Stimulated activated CD4-positive, alpha-beta T cell treated with anti-CD3 and anti-CD28 coated beads, Interleukin-1b, Interleukin-23, amount 100 ng/mL, for 24 hours (primary cell): ENCODE measurements at places on chromosomes 7 and 10.

DNA sequence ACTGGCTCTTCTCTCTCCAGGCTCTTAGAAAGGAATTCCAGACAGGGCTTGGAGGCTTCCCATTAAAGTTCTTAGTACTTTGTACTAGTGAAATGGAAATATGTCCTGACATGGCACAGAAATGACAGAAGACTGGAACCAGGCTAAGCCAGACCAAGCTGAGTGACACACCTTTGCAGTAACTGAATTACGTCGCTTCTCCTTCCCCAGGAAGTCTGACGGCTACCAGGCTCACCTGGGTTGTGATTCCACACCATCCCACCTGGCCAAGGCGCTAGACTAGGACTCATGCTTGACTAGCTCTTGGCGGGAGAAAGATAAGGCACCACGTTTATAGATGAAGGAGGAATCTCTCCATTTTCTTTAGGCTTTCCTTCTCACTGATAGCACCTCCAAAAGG is 50.7 kb upstream of the KCNIP2 start:
- no peak for DNase-seq

DNA sequence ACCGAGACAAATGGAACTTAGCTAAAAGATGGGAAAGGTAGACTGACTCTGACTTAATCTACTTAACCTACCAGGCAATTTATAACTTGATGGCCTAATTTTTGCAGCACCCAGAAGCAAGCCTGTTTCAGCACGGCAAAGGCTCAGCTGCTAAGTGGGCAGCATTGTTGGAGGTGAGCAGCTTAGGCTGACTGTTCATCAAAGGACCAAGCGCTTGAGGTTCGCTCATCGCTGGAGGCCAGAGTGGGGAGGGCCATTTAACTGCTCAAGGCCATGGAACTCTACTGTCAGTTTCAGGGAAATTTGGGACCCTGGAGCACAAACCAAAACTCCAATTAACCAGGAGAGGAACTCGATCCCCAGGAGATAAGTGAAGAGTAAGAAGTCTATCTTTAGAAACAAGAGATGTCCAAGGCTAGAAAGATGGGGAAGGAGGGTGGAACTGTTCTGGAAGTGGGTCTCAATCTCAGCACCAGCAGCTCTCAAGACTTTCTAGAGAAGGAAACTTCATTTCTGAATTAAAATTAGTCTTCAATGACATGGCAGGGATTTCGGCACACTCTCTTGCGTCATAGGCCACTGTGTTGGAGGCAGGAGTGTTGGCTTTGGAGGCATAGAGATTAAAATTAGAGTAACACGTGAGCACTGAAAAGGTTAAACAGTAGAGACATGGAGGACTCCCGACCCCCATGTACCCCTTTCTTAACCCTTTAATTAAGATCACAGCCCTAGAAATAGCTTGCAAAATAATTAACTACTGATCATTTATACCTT is 43.1 kb downstream of the EGFR start:
- no peak for DNase-seq

DNA sequence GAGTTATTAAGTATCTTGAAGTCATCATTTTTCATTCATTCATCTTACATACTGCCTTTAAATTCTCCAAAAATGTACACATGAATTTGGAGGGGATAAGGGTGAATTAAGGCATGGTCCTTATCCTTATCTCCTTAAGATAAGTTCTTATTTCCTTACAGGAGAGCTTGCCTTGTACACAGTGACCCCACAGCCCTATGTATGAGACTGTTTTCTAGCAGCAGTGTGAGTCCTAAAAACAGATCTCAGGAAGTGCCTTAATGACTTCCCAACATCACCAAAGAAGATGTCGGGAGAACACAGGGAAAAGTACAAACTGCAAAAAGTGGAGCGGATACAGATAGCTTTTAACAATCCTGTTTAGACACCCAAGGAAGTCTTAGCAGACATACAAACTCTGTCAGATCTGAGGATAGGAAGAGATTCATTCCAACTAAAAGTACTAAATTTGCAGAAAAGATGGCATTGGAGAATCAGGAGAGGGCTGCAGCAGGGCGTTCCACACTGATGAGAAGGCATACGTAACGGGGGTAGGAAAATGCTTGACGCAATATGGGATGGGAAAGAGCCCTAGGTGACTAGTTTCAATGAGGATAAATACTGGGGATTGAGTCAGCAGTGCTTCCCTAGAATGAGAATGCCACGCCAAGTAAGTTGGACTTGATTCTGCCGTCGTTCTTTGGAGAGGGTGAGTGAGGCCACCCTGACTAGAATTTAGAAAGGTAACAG is 570.2 kb downstream of the PARD3 start:
- DNase-seq, result no peak

GRCh38 chr10:32269343-32270100 is 77.4 kb downstream of the EPC1 start:
- no peak for DNase-seq

DNA sequence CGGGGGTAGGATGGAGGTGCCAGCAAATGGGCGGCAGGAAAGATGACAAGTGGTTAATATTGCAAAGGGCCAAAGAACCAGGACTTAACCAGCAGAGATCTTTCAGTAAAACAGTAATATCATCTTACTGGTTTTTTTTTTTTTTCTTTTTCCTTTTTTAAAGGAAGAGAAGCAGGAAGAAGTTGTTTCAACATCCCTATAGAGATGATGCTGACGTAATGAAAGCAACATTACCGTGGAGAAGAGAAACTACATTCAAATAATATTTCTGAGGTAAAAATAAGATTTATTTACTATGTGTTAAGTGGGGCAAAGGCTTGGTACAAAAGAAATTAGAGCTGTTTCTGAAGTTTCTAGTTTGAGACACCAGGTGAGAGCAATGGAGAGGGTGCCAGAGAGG is 11.0 kb downstream of the MINDY3 start:
- DNase-seq, result no peak

DNA sequence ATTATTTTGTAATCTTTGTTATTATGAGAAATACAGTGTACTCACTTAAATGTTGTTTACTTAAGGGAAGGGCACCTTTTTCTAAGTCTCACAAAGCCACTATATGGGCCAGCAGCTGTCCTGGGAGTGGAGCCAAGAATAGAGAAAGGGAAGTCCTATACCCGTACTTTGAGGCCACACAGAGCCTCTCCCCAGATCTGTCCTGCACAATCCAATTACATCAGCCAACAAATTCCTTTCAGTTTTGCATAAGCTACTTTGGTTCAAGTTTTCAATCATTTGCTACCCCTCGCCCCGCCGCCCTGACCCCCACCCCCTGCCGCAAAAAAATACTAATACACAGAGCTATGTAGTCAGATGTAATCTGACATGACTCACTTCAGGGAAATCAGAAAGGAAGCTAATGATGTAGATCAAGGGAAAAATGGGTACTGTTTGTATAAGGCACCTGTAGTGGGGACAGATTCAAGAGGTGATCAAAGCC is 297.4 kb upstream of the NEBL start:
- DNase-seq, result no peak

GRCh38 chr7:102874166-102874829 is 38.5 kb upstream of the LRRC17 start:
- no peak for DNase-seq

GRCh38 chr7:1052031-1052818 is 7.9 kb downstream of the GPR146 start:
- no peak for DNase-seq

DNA sequence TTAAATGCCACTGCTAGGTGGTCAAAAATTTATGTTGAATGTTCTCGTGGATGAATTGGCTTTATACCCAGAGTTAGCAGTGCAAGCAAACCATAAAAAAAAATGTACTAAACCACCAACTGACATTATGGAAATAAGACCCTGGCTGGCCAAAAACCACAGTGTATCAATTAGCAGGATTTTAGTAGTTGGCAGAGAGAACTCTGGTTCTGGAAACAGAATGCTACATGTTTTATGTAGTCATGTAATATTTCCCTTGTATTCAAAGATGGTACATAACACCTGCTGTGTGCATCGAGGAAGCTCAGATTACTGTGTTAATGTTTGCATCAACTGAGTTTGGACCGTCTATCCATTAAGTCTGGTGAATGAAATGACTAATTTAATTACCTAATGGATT is 618.5 kb downstream of the CCSER2 start:
- no peak for DNase-seq

- no peak for DNase-seq
These were observed 114.0 kb downstream of the WDFY4 start for GRCh38 chr10:48798481-48799254.

DNA sequence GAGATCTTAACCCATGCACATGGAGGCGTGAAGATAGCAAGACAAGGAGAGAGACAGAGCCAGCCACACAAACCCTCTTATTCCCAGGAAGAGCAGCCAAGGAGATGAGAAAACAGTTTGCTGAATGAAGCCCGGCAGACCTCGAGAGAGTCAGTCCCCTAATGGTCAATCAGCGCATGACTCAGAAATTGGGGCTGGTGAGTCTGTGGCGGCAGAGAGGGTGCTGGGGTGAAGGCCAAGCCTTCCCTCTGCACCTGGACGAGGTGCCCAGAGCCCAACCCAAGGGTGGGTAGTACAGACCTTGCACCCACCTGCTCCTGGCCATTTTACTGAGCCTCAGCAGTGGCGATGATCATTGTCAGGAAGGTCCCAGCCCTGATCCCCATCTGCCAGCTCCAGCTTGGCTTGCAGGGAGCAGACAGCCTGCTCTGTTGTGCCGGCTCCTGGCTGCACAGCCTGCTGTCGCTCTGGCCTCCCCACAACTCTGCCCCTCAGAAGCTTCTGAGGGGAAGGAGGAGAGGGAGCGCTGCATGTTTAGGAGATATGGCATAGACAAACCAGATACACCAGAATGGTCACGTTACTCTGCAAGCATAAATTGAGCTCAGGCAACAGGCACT is 256.6 kb downstream of the RPS24 start:
- DNase-seq, result no peak

DNA sequence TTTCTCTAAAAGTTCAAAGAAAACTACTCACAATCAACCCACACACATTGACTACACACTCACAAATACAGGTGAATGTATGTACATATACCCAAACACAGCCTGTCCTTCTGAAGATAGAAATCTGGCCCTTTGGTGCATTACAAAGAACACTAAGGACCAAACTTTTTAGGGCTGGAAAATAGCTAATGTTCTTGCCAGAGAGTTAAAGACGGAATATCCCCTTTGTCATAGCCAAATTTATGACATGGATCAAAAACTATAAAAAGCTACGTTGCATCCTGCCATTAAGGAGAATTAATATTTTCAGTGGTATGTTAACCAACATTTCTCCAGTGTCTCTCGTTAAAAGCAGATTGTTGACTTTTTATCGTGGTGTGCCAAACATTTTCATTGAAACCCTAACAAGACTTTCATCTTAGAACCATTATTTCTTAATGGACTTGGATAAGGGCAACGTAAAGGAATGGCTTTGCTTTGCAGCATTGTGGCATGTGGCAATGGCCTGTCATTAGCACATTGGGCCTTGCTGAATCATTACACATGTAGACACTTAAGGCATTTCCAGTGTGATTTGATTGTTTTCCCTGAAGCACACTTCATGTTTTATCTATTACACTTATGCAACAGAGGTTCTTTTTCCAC is 150.9 kb upstream of the MEOX2 start:
- no peak for DNase-seq

GRCh38 chr10:86775056-86775869 is 18.8 kb downstream of the BMPR1A start:
- DNase-seq, result no peak

DNA sequence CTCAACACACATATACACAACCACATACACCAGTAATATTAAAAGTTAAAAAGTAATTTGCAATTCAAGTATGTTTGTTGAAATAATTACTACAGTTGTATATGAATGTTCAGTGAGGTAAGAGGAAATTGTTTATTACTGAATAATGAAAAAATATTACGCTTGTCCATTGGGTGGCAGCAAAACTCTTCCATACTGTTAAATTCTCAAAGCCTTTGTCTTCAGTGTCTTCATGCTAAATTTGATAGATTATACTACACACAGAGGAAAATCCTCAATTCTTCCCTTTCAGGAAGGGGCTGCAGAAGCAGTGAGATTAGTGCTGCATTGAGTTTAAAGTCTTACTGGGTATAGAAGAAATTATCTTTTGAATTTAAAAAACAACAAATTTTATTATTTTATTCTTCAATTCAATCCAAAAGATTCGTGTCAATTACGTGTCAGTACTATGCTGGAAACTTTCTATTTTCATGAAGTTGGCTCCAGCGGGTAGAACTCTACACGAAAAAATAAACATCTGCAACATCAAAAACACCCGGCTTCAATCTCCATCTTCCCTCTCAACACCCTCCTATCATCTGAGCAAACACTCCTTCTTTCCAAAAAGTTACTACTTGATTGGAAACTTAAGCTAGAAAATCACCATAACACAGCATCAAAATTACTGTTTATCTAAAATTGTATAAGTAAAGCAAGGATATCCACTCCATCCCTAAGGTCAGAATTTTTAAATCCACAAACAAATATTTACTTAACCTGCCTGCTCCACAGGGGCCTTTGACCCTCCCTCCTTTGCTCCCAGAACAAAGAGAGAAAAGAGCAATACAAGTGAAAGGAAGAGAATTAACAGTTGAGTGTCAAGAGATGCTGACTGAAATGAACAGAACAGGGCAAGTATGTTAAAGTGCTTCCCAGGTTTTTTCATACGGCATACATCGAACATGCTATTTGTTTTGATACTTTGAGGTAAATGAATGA is 37.0 kb upstream of the TES start:
- DNase-seq, result no peak

DNA sequence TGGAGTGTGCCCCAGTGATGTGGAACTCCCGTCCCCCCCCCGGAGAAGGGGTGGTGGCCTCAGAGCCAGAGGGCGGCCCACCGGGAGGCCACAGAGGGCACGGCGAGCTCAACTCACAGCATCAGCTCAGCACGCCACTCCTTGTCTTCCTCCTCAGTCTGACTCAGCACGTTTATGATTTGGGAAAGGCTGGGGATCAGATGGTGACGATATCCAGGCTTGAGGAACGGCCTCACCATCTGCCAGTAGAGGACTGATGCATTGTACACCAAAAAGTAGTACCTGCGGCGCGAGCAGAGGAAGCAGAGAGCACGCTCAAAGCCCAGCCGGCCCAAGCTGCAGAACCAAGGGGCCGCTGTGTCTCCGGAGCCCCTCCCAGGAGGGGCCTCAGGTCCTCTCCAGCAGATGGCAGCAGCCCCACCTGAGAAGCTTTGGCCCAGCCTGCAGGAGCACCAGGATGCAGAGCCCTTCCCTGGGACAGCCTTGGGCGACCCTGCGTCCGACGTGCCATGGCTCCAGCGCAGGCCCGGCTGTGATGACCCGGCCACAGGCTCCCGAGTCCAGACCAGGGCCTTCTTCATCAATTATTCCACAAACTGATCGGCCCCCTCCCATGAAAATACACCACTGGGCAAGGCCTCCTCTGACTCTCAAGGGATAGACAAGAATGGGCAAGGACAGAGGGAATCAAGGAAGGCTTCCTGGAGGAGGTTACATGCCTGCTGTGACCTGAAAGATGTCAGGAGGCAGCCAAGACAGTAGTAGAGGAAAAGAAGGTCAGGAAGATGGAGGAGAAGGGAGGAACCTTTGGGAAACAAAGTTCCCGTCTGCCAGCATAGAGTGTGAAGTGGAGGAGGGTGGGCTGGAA is 3.7 kb downstream of the CFAP46 start:
- no peak for DNase-seq

DNA sequence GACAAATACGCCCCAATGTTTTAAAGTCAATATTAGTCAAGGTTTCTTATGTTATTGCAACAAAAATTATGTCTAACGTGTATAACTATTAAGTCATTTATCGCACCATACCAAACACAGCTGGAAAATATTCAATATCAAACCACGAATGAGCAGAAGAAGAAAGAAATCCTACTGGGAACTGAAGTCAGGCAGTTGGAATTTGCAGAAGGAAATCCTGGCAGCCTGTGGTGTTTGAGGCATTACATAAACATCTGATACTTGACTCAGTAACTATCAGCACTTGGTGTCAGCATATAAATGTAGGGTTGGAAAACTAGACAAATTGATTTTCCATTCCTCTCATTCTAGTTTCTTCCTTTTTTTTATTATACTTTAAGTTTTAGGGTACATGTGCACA is 83.4 kb upstream of the NUPR2 start:
- no peak for DNase-seq
